ENCODE measurements at places on chromosomes 4 and X. TPM values are rescaled to one million over a fixed set of nuclear protein-coding genes. Genes with fewer than 3 reads are reported as not detected.

DNA sequence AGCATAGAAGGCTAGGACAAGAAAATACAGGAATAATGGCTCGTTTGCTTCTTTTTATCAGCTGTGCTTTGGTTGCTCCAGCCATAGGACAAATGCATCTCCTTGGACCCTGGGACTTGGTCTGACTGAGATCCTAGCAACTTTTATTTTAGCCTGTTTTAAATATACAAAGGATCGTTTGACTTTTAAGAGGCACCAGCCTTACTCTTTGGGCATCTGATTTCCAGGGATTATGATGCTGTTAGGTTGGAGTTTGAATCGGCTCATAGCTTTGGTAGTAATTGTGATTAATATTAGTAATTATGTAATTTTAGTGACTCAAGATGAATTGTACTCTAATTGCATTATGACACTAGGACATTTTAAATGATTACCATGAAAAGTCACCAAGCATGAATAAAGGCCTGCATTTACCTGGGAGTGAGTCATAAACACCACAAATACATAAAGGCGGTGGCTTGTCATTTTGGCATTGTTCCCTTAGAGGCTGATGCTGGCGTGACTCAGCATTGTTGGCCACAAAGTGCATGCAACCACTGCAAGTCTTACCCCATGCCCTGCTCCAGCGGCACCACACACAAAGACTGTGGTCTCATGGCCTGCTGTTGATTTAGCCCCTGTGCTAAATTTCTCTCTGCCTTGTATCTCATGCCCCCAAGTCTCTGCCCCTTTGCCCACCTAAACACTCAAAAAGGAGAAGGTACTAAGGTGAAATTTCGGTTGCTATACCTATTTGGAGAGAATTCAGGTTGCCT lies 12.4 kb downstream of the GPAT3 start:
- H3K4me1 ChIP-seq: peaks cover 47% of the 10 kb centered on the region
- peaks cover 28% of the 10 kb centered on the region for H3K36me3 ChIP-seq
- no peak overlapping the region for H3K4me3 ChIP-seq
- no peaks in the 10 kb centered on the region for H3K27me3 ChIP-seq
- DNase-seq: peak; percentile 95

DNA sequence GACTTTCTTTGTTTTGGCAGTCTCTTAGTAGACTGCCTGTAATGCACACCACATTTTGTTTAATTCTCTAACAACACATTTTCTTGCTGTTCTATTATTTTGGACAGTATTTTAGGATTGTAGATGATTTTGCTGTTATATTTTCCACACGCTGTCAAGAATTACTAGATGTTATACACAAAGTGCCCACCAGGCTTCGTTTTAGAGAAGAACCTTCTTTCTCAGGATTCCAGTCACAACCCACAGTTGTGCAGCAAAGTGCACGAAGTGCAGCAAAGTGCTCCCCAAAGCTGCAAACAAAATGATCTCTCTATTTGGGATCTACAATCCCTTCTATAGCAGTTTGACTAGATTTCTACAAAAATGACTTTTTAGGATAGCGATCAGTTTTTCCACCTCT lies 2.4 kb downstream of the ZNF141 start:
- H3K4me3 ChIP-seq: peak overlapping the region; percentile 7
- DNase-seq: no peak
- H3K36me3 ChIP-seq: peaks cover 72% of the 10 kb centered on the region
- no peak overlapping the region for H3K27ac ChIP-seq
- H3K4me1 ChIP-seq: peaks cover 29% of the 10 kb centered on the region

Gene TFE3
- total RNA-seq: 29.4 TPM

- no peak overlapping the region for H3K27ac ChIP-seq
- no peak overlapping the region for H3K4me3 ChIP-seq
These were observed 47.6 kb downstream of the HOPX start for GRCh38 chr4:56633486-56633885.

GRCh38 chrX:80354966-80355465 lies 65.2 kb upstream of the TENT5D start:
- no peak for DNase-seq
- no peak overlapping the region for H3K27ac ChIP-seq
- H3K27me3 ChIP-seq: no peaks in the 10 kb centered on the region
- H3K36me3 ChIP-seq: no peaks in the 10 kb centered on the region

Gene KLHL13
- 0.09 TPM for total RNA-seq

Gene SHOX
- not detected for total RNA-seq

DNA sequence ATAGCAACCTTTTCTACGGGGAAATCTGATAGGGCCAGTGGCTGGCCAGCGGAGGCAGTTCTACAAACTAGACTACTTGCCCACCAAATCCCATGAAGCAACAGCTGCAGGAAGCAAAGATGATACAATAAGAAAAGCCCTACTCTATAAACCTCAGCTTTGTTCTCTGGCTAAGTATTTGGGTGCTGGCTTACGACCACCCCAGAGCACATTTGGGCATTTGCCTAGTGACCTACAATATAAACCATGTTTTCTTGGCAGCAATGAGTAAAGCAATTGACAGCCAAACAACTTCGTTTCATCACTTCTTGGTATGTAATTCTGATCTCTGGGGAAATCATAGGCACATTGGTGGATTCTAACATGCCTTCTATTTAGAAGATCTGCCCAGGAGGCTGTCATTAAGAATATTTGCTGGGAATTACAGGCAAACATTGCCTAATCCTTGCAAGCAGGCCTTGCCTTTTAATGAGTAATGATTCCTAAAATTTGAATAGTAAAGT lies 7.5 kb upstream of the LHFPL1 start:
- H3K36me3 ChIP-seq: no peaks in the 10 kb centered on the region
- H3K4me3 ChIP-seq: no peak overlapping the region
- H3K4me1 ChIP-seq: peaks cover 12% of the 10 kb centered on the region
- peaks cover 24% of the 10 kb centered on the region for H3K27me3 ChIP-seq

- no peaks in the 10 kb centered on the region for H3K36me3 ChIP-seq
- no peaks in the 10 kb centered on the region for H3K27me3 ChIP-seq
- no peak overlapping the region for H3K4me3 ChIP-seq
- no peak overlapping the region for H3K27ac ChIP-seq
- DNase-seq: no peak
- H3K4me1 ChIP-seq: no peaks in the 10 kb centered on the region
These were observed 242.1 kb downstream of the CPE start for GRCh38 chr4:165620913-165621312.

- no peaks in the 10 kb centered on the region for H3K27me3 ChIP-seq
- DNase-seq: no peak
- no peak overlapping the region for H3K4me3 ChIP-seq
- H3K36me3 ChIP-seq: no peaks in the 10 kb centered on the region
- H3K4me1 ChIP-seq: no peaks in the 10 kb centered on the region
- H3K27ac ChIP-seq: no peak overlapping the region
These were observed 68.1 kb downstream of the FRMPD4 start for GRCh38 chrX:12206413-12206812.

Gene HELQ
- 16.7 TPM for total RNA-seq

DNA sequence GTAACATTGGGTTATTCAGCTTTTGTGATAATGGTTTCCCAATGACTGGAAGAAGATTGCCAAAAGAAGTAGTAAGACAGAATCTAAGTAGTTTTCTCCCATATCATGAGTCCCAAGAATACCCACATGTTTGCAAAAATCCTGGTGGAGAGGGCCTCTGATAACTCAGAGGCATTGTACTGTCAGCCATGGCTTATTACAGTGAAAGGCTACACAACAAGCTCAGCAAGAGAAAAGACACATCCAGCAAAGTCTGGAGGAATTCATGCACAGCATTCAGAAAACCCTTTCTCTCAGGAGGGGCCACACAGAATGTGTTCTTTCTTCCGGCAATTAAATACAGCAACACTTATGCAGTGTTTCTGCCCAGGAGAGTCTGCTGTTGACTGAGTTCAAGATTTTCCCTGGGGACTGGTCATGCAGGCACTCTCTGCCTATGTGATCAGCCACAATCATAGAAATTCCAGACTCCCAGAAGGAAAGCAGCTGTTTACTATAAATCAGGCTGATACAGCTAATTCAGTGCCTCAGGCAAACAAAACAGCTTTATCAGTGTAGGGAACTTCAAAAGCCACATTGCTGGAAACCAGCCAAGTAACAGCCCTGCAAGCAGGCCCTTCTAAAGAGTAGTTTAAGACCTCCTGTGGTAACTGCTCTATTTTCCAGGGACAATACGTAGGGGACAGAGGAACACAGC lies 937.1 kb downstream of the CCSER1 start:
- no peaks in the 10 kb centered on the region for H3K36me3 ChIP-seq
- H3K27ac ChIP-seq: no peak overlapping the region
- H3K4me1 ChIP-seq: no peaks in the 10 kb centered on the region
- no peak for DNase-seq
- no peak overlapping the region for H3K4me3 ChIP-seq

GRCh38 chr4:148025981-148026380 lies 294.1 kb downstream of the ARHGAP10 start:
- peaks cover 3% of the 10 kb centered on the region for H3K36me3 ChIP-seq
- no peak overlapping the region for H3K4me3 ChIP-seq
- no peaks in the 10 kb centered on the region for H3K4me1 ChIP-seq
- no peak overlapping the region for H3K27ac ChIP-seq
- H3K27me3 ChIP-seq: no peaks in the 10 kb centered on the region

DNA sequence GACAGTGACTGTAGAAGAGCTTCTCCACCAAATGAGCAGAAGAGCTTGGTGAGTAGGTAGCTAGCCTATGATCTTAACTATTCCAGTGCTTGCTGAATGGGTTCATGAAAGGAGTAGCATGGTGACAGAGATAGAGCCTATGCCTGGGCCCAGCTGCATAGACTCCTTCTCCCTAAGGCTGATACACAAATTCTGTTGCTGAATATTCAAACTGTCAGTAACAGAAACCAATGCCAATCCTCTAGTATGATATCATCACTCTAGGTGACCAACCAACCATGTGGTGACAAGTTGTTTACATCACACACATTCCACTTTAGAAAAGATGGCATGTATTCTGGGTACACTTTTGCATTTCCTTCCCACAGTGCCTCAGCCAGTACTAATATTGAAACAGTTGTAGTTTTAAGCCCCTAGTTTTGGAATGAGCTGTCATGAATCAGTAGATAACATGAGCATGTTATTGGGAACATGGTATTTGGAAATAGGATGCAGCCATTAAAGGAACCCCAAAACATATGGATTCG lies 103.4 kb upstream of the GRXCR1 start:
- H3K4me3 ChIP-seq: no peak overlapping the region
- no peaks in the 10 kb centered on the region for H3K27me3 ChIP-seq
- H3K36me3 ChIP-seq: no peaks in the 10 kb centered on the region
- peaks cover 11% of the 10 kb centered on the region for H3K4me1 ChIP-seq

DNA sequence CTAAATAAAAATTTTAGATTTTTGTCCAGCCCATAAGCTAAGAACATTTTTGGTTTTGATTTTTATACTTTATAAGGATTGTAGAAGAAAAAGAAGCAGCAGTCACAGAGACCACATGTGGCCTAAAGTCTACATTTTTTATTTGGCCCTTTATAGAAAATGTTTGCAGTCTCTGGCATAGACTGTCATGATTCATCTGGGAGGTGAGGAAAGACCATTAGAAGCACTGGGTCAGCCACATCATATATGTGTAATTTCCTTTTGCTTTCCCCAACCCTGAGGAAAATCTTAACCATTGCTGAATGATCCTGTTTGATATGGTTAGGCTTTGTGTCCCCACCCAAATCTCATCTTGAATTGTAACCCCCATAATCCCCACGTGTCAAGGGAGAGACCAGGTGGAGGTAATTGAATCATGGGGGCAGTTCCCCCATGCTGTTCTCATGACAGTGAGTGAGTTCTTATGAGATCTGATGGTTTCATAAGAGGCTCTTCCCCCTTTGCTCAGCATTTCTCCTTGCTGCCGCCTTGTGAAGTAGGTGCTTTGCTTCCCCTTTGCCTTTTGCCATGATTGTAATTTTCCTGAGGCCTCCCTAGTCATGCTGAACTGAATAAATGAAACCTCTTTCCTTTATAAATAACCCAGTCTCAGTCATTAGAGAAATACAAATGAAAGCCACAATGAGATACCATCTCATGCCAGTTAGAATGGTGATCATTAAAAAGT lies 12.1 kb upstream of the COPS4 start:
- no peak for DNase-seq
- H3K36me3 ChIP-seq: peaks cover 12% of the 10 kb centered on the region
- peaks cover 12% of the 10 kb centered on the region for H3K4me1 ChIP-seq
- H3K4me3 ChIP-seq: no peak overlapping the region

GRCh38 chr4:112978691-112979472 lies 70.6 kb upstream of the ANK2 start:
- H3K4me3 ChIP-seq: no peak overlapping the region
- H3K4me1 ChIP-seq: no peaks in the 10 kb centered on the region
- H3K27me3 ChIP-seq: peaks cover 14% of the 10 kb centered on the region
- H3K36me3 ChIP-seq: no peaks in the 10 kb centered on the region

Gene ABLIM2
- total RNA-seq: not detected

- H3K36me3 ChIP-seq: peaks cover 1% of the 10 kb centered on the region
- H3K27me3 ChIP-seq: peaks cover 50% of the 10 kb centered on the region
- peaks cover 10% of the 10 kb centered on the region for H3K4me1 ChIP-seq
- no peak for DNase-seq
- no peak overlapping the region for H3K27ac ChIP-seq
- no peak overlapping the region for H3K4me3 ChIP-seq
These were observed 2.1 kb upstream of the ARSJ start for GRCh38 chr4:113981591-113981990.

Gene DCAF4L1
- 0.33 TPM for total RNA-seq

Gene FOXR2
- total RNA-seq: not detected

Gene AKAP17A
- 88.8 TPM for total RNA-seq

GRCh38 chrX:106564986-106565385 lies 46.8 kb upstream of the RADX start:
- H3K27ac ChIP-seq: no peak overlapping the region
- no peaks in the 10 kb centered on the region for H3K36me3 ChIP-seq
- H3K27me3 ChIP-seq: no peaks in the 10 kb centered on the region

GRCh38 chrX:57134702-57135101 lies 2.5 kb downstream of the SPIN2A start:
- no peaks in the 10 kb centered on the region for H3K27me3 ChIP-seq
- no peak for DNase-seq
- no peak overlapping the region for H3K4me3 ChIP-seq
- H3K4me1 ChIP-seq: peaks cover 5% of the 10 kb centered on the region

DNA sequence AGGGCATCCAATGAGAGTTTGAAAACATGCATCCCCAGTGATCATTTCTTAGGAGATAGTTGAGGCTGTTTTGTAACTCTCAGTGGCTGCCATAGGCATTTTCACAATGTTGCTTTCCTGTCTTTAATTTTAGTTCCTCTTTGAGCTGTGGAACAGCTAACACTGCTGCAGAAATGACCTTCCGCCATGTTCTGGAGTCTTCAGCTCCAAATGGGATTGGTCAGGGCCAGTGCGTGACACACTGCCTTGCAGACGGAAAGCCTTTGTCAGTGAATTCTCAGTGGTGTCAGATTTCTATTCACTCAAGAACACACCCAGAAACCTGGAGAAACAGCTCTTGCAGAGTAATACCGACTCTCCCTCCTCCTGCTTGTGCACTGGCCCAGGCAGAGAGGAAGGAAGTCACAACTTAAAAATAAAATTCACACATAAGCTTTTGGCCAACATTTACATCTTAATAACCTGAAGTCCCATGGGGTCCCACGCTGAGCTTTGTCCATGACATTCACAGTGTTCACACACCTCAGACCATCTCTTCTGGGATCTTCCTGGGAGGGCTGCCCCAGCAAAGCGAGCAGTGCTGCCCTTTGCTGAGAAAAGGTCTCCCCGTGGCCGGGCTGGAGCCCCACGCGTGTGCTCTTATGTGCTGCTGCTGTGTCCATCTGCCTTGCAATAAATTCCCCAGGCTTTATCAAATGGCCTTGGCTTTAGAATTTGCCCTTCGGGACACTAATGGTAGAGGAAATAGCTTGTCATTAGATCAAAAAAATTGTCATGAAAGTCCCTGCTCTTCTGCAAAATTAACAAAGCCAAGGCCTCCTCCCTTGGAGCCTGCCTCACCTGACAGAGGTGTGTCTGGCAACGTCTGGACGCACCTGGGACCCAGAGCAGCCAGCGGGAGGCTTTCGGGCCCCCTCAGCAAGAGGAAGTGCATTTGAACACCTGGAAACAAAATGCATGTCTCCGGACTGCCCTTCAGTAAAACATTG lies 126.8 kb downstream of the IRF2 start:
- no peaks in the 10 kb centered on the region for H3K36me3 ChIP-seq
- H3K27ac ChIP-seq: no peak overlapping the region

Data from activated CD8-positive, alpha-beta memory T cell treated with anti-CD3 and anti-CD28 coated beads, Interleukin-2, amount 10 ng/mL, durations not matched to agents 7 days and 5 days (primary cell).